ENCODE measurements at places on chromosomes 7 and 10.

DNA sequence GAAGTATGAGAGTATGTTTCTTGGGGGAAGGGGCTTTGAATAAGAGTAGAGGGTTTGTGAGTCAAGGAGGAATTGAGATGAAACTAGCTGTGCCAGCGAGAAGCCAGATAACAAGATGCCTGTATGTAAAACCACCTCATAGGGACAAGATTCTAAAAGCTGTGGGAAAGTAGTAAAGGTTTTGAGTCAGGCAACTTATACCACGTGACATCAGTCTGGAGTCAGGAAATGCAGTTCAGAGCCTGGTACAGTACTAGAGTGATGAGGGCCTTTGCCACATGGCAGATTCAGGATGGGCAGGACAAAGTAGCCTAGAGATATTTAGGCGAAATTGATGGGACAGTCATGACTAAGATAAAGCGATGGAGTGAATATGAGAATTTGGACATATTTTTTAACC, 140.2 kb upstream of the PLXDC2 start:
- no peak for DNase-seq

- DNase-seq, result no peak
Measured at GRCh38 chr7:327233-327931, 37.4 kb downstream of the FOXL3 start.

- DNase-seq, result no peak
Measured at GRCh38 chr10:49194212-49194920, 6.2 kb upstream of the TMEM273 start.

DNA sequence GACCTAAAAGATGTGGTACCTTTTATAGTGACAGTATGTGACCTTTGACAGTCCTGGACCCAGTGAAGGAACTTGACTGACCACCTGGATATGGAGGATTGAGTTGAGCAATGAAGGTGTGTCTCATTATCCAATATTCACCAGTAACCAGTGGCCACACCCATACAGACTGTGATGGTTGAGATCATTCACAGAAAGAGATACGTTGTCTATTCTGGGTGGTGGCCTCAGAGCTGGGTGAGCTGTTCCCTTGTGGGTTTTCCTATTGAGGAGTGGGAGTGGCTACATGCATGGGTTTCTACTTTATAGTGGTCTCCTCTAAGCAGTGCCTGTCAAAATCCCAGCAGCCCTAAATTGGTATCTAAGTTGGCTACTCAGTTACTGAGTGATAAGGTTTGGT, 507.4 kb downstream of the SORCS3 start:
- no peak for DNase-seq

DNA sequence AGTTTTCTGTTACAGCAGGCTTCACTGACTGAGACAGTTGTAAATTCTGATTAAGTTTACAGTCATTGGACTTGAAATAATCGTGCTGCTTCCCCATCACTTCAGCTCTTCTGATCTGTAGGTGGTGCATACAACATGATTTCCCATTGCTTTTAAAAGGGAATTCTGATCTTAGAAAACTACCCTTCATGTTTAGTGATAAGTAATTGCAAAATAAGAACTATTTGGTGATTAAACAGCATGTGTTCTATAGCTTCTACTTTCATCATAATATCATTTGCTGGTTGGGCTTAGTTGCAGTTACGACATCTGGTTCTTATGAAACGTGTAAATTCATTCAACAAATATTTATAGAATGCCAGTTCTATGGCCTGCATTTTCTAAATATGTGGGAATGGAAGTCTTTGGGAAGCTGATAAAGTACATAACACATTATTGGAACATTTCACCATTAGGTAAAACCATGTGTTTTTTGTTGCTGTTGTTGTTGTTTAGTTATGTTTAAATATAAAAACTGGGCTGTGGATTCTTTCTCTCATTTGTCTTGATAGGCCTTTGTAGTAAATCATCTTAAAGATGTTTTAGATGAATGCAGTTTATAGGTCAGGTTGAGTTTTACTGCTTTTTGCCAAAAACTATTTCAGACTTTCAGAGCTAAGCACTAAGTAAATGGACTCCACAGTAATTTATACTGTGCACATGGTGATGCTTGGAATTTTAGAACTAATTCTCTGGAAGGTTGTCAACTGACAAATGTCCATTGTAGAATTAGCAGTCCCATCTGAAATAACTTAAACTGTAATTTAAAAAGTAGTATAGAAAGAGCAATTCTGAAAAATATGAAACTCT, 13.1 kb downstream of the GNAI1 start:
- peak; percentile 51 for DNase-seq

DNA sequence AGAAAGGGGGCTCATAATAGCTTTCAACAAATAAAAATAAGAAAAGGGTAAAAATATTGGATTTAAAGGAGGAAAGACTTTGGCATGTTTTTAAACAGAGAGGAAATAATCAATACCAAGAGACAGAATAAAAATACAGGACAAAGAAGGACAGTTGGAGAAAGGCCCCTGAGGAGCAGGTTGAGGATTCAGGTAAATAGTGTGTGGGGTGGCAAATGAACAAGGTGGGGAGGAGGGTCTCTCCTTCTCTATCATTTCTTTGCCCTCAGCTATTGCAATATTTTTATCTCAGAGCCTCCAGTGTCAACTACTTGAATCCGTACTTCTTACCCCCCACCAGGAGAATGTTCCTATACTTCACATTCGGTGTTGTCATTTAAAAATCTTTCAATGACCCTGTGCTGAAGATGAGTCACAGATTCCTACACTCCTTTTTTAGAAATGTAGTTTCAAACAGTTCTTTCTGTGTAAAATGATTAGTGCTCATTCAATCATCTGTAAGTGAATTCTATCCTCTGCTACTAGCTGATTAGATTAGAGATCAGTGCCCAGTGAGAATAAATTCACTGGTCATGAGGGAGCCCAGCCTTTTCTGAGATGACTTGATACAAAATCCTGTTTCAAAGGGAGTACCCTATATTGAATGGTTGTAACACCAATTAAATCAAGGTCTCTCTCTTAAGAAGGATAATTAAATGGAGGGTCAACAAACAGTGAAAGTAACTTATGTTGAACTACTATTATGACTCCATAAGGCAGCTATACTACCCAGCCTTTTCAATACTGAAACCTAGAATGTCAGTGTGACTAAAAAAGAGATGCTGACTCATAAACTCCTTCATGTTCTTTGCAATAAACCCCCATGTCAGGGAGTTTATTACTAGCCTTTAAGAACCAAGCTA, 50.4 kb upstream of the WNT16 start:
- no peak for DNase-seq
